ENCODE measurements at places on chromosomes 3 and 15.

- no peak for DNase-seq
Measured at GRCh38 chr3:152211655-152212054, 57.1 kb upstream of the MBNL1 start.

GRCh38 chr3:127964053-127964452, 49.0 kb downstream of the KBTBD12 start:
- no peak for DNase-seq

DNA sequence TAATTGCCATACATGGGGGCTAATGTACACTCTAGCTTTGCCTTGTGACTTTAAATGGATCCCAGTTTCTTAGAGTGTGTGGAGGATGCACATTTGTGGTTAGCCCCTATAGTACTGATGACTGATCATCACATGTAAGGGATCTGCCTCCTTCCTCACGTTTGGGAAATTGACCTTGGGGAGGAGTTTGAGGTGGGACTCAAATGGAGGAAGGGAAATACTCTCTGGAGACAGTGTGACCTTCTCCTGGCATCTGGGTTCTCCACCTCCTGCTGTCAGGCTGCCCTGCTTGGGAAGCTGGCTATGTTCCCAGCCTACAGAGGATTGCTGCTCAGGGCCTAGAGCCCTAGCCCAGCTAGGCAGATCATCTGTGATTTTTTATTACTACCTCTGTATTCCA, 48.7 kb downstream of the PPM1L start:
- no peak for DNase-seq

DNA sequence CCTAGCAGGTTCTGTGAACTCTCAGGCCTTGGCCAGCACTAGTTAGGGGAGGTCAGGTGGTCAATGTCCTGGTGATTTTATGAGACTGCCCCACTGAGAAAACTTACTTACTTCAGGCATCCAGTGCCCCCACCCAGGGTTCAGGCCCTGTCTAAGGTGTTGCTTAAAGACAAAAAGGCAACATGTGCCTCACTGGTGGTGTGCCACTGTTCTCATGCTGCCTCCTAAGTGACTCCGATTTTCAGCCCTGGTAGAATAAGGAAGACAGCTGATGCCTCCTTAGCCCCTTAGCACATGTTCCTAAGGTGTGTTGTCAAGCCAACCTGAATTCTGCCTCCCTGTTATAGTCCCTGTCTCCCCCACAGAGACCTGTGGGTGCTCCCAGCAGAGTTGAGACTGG, 5.3 kb downstream of the RBM15B start:
- no peak for DNase-seq

- DNase-seq: no peak
Measured at GRCh38 chr3:10748040-10748439, 68.0 kb upstream of the SLC6A11 start.

- peak; percentile 34 for DNase-seq
Measured at GRCh38 chr3:16897254-16897926, 12.6 kb downstream of the PLCL2 start.

- no peak for DNase-seq
Measured at GRCh38 chr3:103968751-103969150, 1398.0 kb upstream of the ALCAM start.

DNA sequence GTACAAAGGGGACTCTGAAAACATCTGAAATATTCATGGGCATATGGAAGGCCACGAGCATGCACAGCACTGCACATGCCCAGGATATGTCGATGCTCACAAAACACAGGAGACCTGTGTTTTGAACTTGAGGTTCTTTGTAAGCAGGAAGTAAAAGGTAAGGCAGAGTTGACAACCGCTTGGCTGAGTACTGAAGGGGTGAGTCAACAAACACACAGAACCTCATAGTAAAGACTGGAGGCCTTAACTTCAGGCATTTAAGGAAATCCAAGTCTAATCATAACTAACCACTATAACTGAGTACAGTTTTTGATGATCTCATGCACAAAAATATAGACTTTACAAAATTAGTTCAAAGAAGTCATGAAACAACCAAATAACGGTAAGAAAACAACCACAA, 80.6 kb downstream of the MYO9A start:
- no peak for DNase-seq

DNA sequence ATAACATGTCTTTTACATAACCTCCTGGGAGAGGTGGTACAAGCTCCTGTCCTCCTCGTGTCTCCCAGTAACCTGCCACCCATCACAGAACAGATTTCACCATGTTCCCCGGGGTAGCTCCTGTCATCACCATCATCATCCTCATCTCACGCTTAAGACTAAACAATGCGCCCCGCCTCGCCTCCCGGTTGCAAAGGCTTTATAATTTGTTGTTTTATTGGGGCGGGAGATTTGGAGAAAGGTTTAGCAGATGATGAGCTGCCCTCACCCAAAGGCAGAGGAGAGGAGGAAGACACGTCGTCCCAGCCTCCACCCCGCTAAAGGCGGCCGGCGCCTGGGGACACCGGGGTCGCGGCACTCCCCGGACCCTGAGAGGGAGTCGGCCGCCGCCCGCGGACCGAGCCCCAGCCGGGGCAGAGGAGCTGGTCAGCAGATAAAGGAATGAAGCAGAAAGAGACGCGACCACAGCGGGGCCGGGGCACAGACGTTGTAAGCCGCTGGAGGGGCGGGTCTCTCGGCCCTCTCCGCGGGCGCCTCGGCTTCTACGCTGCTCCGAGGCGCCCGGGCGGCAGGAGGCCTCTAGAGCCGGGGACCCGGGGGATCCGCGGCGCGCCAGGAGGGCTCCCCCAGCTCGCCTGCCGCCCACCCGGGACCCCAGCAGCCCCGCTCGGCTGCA, 589 bp downstream of the HERC1 start:
- no peak for DNase-seq

DNA sequence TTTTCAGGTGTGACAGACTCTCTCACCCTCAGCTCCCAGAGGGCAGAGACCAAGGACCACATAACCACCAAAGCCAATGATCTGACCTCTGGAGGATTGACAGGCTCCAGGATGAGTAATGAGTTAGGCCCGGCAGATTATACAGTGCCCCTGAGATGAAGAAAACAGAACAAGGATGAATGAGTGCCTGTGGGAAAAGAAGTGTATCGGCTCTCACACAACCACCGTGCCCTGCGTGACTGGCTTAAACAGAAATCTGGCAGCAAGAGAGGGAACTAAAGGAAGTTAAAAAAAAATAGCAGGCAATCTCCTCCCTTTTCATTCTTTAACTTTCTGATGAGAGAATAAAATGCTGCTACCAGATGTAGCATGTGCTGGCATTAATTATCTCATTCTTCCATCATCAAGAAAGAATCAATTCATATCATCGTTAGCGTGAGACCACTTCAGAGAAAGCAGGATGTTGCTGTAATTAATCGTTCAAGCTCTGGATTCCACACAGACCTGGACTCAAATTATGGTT, 227.5 kb upstream of the COL8A1 start:
- no peak for DNase-seq

GRCh38 chr3:59809016-59809415, 759.2 kb upstream of the CFAP20DC start:
- no peak for DNase-seq

GRCh38 chr15:56732886-56733135, 498 bp downstream of the ZNF280D start:
- no peak for DNase-seq

DNA sequence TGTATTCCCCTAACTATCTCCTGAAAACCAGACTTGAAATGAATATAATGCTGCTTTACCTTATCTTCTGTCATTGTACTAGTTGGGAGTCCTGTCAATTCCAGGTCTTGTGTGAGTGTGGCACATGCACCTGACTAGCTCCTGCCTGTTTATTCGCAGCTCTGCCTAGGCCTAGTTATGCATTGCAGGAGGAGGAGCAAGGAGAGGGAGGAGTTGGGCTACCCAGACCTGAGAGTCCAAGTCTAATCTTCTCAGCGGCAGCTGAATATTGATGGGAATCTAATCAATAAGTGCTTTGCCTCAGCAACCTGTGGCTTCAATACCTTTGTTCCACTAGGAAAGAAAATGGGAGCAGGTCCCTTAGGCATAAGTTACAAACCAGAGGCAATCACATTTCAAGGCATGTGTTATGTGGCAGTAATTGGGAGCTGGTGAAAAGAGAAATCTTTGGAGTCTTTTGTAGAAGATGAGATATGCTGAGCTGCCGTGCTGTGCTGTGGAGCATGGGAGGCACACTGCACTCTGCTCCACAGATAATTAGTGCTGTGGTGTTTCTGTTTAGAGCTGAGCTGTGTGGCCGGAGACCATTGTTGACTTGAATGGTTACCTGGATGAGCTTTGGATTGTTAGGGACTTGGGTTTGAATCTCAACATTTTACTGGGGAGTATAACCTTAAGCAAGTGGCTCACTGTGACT, at the start of gene SLC2A2:
Gene SLC2A2 (minus strand): TSS at position 124 of the 697 bp plus-strand sequence. CDS start 50 bp downstream, at position 74.
- DNase-seq: no peak

DNA sequence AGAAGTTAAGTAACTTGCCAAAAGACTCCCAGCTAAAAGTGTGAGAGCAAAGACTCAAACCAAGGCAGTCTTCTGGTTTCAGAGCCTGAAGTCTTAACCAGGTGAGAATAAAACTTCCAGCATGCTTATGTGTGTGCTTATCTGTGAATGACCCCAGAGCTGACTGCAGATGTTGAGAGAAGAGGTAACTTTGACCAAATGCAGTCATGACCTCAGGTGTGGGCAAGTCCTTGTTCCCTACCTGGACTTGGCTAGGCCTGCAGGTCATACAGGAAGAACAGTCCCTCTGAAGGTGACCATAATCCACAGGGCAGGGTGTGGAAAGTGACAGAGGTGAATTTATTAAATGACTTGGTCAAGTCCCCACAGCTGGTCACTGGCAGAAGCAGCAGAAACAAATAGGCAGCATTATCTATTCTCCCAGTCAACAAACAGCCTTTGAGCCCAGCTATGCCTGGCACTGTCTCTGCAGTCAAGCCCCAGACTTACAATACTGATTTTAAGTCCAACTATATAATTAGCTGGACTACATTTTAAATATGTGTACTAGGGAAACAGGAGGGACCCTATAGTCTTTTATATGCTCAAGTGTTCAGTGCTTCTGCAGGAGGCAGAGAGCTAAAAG, 3.0 kb upstream of the CPEB1 start:
- no peak for DNase-seq

- no peak for DNase-seq
Measured at GRCh38 chr3:101842935-101843330, 6.4 kb upstream of the NFKBIZ start.

GRCh38 chr3:170889630-170890029, 18.8 kb downstream of the EIF5A2 start:
- no peak for DNase-seq

- DNase-seq: no peak
Measured at GRCh38 chr3:177742273-177742672, 545.0 kb upstream of the TBL1XR1 start.

DNA sequence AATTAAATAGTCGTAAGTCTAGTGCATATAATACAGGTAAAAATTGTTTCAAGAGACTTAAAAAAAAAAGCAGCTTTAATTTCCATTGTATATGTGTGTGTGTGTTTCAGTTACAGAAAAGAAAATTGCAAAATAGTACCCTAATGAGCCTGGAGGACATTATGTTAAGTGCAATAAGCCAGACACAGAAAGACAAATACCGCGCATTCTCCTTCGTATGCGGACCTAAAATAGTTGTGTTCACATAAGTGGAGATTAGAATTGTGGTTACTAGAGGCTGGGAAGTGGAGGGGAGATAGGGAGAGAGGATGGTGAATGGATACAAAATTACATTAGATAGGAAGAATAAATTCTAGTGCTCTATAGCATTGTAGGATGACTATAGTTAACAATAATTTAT, 3.6 kb downstream of the MESD start:
- DNase-seq: no peak

DNA sequence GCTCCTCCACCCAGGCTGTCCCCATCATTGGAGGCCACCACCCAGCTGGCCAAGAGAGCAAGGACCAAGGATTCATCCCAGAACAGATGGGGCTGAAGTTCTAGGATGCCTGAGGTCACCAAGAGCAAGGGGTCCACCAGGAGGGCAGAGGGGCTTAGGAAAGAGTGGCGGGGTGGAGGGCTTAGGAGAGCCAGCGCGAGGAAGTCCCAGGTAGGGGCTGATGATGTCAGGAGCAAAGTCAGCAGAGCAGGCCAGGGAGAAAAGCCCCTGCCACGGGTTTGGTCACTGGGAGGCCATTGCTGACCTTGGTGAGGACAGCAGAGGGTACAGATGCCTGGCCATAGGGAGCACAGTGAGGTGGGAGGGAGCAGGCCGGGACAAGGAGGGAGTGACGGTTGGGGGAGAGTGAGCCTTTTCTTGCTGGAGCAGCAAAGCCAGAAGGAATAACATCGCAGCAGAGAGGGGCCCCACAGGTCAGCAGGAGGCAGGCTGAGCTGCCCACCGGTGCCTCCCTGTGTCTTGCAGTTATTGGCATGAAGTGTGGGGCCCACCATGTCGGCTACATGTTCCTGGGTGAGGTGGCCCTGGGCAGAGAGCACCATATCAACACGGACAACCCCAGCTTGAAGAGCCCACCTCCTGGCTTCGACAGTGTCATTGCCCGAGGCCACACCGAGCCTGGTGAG, 5.2 kb downstream of the PARP3 start:
- DNase-seq: no peak

- no peak for DNase-seq
Measured at GRCh38 chr3:64462203-64462602, 225.6 kb downstream of the ADAMTS9 start.

GRCh38 chr15:101329309-101329863, 34.3 kb upstream of the SNRPA1 start:
- no peak for DNase-seq

DNA sequence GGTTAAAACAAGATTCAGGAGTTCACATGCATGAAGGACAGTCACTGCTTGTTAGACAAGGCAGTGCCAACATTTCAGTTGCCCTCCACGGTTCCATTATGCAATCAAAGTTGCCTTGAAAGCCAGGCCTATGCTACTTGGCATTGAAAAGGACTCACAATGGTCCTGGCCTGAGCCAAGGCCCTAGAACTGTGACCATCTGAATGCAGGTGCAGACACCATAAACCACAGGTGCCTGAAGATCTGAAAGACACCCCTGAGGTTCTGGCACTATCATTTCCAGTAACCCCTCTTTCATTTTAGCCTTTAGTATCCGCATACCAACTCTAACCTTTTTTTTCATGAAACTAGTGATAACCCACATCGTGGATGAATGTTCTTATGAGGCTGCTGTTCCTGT, 2.8 kb downstream of the GABRA5 start:
- no peak for DNase-seq

DNA sequence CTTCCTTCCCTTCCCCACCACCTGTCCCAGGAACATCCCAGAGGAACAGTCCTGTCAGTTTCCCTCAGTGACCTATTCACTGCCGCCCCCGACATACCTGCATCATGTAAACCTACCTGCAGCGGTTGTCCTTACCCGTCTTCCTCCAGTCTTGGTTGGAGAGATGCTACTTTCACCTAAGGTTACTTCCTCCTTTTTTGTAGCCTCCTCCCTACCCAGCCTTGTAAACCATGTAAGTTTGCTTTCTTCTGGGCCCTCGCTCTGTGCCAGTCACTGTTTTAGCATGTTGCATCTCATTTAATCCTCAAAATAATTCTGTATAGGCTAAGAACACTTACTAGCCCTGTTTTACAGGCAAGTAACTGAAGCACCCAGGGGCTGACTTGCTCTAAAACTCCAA, 58.3 kb downstream of the GPR171 start:
- no peak for DNase-seq

DNA sequence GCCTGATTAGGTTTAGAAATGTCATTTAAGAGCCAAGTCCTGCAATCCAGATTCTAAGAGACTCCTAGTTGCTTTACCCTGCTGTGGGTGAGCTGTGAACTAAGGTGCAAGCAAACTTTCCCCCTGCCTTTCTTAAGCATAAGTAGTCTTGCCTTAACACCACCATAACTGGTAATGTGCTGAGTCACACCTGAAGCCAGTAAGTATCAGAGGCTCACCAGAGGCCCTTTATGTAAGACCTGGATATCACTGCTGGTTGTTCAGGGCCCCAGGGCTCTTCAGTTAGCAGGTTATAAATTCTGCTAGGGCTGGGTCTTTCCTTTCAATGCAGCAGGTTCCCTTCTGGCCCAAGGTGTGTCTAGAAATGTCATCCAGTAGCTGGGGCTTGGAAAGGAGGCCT, 509.9 kb downstream of the VGLL3 start:
- no peak for DNase-seq

Measured in stimulated activated naive CD4-positive, alpha-beta T cell (primary cell).